HEK293T (cell line): ENCODE measurements at places on chromosomes 4 and X.

DNA sequence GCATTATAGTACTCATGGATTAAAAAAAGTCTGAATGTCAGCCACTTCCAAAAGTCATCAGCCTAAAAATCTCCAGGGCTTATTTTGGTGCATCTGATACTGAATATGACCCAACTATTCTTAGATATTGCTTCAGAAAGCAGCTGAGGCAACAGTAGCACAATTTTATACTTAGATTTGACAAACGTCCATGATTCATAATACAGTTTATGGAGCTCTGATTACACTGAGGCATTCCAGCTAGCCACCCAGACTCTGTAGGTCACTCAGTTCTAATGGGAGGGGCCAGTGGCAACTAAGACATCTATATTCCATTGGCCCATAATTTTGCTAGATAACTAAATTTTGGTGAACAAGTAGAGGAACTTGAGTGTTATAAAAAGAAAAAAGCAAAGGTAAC, 10.3 kb downstream of the SPATA4 start:
- DNase-seq, result no peak

- DNase-seq, result no peak
These were observed 2.8 kb downstream of the SORCS2 start for GRCh38 chr4:7195141-7195515.

- no peak for DNase-seq
These were observed 1.4 kb downstream of the PLXNB3 start for GRCh38 chrX:153765138-153766079.

- DNase-seq, result peak; percentile 38
These were observed 4.1 kb upstream of the INTS6L start for GRCh38 chrX:135516376-135516775.

DNA sequence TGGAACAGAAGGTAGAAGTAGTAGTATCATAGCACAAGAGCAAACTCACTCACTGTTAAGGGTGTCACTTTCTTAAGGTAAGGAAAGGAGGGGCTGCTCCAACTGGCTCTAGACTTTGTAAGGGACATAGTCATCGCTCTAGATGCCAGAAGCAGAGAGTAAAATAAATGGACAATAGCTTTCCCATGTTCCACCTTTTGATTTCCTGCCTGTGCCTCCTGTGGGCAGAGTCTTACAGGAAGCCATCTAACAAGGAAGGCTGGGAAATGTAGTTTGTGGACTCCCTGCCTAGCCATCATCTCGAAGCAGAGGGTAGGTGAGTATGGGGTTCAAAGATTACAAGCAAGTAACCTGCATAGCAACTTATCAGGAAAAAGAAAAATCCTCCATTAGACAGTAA, 1.7 kb upstream of the METTL14 start:
- DNase-seq, result peak; percentile 30

GRCh38 chr4:121018543-121018942, 53.8 kb downstream of the NDNF start:
- no peak for DNase-seq

DNA sequence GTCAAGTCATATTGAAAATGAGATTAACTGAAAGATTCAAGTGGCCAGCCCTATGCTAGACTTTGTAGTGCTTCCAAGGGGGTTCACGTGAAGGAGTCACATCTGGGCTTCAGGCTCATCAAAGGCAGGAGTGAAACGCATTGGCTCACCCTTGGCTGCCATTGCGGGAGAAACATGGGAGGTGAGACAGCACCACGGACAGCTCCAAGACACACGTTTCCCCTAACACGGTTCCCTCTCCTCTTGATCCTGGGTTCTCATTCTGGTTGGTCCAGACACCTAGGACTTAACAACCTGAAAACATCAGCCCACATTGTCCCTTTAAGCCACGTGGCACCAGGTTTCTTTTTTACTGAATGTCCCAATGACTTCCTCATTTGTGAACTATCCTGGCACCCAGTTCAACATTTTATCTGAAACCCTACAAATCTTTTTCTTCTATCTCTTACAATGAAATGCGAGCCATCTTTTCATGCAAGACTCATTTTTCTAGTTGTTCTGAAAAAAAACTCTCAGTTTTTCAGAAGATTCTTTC, 279.0 kb upstream of the VCX3A start:
- DNase-seq, result no peak

GRCh38 chr4:40377512-40378365, 42.6 kb downstream of the CHRNA9 start:
- DNase-seq, result no peak

DNA sequence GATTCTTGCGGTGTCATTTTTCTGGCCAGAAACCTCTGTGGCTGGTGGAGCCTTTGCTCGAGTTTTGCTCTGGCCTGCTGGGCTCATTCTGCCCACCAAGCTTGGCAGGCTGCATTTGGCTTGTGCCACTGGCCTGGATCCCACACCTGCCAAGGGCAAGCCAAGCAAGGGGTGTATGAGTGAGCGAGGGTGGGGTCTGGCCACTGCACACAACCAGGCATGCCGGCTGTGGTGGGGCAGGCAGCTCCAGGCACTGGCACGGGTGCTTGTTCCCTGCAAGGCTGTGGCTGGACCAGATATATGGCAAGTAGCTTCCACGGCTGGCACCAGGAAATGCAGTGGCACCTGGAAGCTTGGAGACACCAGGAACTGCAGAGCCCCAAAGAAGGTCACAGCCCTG, 68.6 kb upstream of the PPP3CA start:
- DNase-seq, result no peak

DNA sequence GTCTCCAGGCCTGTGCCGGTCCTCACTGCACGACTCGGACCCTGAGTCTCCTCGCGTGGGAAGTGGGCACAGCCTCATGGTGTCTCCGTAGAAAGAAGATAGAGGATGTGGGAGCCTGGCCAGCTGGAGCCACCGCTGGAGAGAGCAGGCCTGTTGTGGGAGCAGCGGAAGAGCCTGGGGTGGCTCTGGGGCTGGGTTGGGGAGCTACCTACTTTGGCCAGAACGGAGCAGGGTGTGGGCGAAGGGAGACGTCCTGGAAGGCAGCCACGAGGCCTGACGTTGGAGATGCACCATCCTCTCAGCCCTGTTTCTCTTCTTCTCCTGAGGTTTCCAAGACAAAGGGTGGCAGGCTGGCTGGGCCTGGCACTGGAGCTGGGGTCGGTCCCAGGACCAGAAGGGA, 93.8 kb downstream of the SORCS2 start:
- no peak for DNase-seq

GRCh38 chr4:151859641-151860040, 98.8 kb upstream of the GATB start:
- no peak for DNase-seq

- DNase-seq, result no peak
These were observed 106.2 kb downstream of the FAM9B start for GRCh38 chrX:8927701-8928100.

GRCh38 chrX:24341795-24342194, 18.6 kb upstream of the SUPT20HL1 start:
- DNase-seq, result no peak

DNA sequence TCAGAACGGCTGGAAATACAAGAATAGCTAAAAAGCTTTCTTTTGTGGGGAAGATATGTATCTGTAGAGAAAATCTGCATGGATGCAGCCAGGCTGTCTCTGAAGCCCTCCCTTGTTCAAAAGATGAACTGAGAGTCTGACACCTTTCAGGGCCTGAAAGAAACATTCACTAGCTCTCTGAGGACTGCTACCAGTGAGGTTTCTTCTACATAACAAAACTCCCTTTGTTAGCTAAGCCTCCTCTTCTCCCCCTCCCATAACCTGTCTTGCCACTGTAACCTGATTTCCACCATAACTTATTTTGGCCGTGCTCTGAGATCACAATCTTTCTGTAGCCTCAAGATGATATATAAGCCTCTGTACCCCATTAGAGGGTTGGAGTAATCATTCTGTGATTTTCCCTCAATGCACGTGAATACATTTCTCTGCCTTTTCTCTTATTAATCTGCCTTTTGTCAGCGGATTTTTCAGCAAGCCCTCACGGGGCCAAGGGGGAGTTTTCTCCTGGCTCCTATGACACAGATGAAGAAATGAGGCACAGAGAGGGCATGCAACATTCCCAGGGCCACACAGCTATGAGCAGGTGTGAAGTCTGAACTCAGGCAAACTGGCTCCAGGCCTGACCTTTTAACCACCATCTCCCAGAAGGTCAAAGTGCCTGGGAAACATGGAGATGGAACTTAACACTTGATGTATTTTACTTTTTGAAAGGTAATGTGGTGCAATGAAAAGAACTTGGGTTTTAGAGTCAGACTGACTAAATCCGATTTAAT, 161.6 kb upstream of the PRDX4 start:
- no peak for DNase-seq

GRCh38 chrX:30888526-30889146, 418 bp downstream of the TAB3 start:
- peak; percentile 17 for DNase-seq

DNA sequence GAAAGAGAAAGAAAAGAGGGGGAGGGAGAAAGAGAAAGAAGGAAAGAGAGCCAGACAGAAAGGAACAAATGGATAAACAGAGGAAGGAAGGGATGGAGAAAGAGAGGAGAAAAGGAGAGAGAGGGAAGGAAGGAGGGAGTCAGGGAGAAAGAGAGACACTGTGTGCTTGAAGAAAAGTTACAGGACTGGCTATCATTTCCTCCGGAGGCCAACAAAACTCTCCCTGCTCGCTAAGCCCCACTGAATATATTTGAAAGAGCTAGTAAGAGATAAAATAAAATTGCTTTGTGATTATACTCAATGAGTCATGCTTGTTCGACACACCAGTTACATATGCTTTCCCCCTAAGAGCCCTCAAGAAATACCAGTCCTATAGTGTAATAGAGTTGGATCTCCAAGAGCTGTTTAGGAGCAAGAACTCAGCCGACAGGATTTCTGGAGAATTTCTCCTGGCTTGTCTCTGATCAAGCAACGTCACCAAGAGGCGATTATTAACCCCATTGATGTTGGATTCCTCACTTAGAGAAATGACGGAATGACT, 102.2 kb downstream of the MXRA5 start:
- DNase-seq, result no peak

DNA sequence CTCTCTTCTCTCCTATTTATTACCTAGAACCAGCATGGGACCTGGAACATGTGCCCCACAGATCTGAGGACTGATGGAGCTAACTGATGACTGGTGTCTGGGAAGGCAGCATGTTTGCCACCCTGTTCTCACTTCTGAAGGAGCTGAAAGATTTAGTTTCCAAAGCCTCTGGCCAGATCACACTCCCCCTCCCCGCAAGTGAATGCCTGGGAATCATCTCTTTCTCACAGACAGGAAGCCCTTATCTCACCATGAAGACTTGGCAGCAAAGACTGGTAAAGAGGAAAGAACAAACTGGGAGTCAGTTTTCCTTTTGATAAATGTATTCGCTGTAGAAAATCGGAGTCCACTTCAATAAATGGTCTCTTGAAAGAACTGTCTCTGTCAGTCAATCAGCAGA, 21.0 kb upstream of the PCYT1B start:
- no peak for DNase-seq

DNA sequence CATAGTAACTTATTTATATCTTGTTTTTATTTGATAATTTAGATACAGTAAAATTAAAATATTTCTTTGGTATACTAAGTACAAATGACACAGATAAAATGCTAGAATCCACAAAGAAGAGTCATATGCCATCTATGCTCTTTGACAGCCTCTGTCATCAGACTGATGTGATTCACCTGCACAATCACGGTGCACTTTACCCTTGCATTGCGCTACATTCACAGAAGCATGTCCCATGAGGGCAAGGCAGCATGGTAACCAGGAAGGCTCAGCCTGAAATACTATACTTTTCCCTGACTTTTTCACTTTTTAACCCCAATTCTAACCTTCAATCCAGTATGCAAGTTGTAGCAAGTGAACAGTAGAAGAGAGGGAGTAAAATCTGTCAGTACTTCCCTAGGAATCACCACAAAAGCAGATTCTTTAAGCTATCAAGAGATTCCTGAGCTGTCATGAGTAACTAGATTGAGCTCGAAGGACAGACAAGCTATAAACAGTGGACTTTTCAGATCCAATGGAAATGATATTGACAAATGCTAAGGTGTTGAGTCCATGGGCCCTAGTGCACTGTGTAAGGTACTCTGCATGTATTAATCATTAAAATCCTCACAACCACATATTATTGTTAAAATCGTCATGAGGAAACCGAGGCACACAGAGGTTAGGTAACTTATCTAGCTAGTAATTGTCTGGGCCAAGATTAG, 14.2 kb downstream of the SEC24D start:
- no peak for DNase-seq

DNA sequence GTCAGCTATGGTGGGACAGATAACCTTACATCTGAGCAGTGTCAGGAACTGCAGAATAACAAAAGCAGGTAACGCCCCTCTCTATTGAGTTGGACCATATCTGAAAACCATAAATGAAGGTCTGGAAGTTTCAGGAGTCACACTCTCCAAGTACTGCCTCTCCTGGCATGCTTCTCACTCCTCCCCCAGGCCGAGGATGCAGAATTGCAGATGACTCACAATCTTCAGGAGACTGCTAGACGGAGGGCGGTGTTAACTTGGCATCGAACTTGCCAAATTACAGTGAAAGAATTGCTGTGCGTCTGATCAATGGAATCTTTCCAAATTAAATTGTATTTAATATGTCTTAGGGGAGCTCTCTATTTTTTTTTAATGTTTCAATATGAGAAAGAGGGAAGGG, 67.1 kb upstream of the TRIM2 start:
- DNase-seq, result no peak

GRCh38 chr4:860561-860960, 34.6 kb upstream of the CPLX1 start:
- DNase-seq, result no peak

DNA sequence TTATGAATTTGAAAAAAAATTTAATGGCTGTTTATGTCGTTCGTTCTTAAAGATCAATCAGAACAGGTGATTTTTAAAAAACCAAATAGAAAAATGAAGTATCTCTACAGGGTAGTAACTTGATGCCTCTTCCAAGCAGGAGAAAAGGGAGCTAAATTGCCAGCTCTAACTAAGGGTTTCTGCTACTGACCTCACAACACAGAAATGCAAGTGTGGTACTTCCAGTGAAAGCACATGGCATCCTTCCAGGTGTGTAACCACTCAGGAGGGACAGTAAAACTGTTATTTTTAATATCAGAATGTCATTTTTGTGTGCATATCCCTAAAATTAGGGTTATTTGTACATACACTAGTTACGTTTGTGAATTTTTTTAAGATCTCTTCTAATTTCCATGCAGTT, 116.8 kb upstream of the ZCCHC13 start:
- DNase-seq, result no peak

GRCh38 chrX:2145692-2146367, 354.9 kb downstream of the DHRSX start:
- no peak for DNase-seq

DNA sequence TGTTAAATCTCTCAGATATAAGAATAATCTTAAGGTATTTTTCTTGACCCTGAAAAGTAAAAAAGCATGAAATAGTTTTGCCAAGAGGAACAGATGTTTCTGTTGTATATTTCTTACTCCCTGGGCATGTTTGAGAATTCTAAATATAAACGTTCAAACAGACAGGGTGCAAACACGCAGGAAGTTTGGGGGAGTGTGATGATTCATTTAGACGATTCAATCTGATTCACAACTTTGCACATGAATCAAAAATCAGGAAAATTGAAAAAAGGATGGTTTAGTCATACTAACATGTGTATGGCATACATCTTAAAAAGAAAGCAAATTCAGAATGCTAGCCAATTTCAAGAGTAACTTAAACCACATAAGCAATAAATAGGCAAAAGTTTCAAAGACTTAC, 340.3 kb upstream of the GRID2 start:
- DNase-seq, result no peak
